Germinal center (tissue), 1 donor: ENCODE measurements at places on chromosomes 13 and 19.

GRCh38 chr13:38582133-38582532 is 104.7 kb upstream of the FREM2 start:
- DNase-seq = peak; percentile 3

GRCh38 chr19:27833031-27833430 is 1379.9 kb downstream of the UQCRFS1 start:
- DNase-seq = no peak

GRCh38 chr19:19524053-19524452 is 4.7 kb upstream of the YJEFN3 start:
- DNase-seq = peak; percentile 63

DNA sequence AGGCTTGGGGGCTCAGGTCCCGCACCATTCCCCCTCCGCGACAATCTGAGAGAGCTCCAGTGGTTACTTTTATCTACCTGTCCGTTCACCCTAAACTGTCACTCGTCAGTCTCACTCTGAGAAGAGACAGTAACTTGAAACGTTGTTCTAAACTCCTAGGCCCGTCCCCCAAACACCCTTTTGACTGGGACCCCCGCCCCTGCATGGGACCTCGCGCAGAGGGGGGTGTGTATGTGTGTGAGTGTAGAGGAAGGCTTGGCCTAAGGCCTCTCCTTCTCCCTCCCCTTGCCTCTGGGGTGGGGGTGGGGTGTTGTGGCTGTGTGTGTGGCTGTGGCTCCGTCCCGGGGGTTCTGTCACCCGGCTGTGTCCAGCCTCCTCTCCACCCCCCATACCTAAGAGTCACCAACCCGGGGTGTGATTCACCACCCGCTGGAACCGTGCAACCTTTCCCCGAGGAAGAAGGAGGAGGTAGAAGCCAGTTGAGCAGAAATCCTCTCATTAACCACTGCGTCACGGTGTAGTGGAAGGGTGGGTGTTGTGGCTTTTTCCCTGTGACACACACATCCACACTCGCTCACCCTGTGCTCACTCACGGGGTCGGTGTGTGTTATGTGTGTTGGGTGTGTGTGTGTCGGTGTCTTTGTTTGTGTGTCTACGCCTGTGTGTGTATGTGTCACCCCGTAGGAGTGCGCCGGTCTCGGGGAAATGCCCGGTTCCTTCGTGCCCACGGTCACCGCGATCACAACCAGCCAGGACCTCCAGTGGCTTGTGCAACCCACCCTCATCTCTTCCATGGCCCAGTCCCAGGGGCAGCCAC is 2.4 kb downstream of the FOSB start:
- peak; percentile 39 for DNase-seq

- no peak for DNase-seq
Measured at GRCh38 chr13:64158908-64159307, 2743.3 kb upstream of the PCDH20 start.

DNA sequence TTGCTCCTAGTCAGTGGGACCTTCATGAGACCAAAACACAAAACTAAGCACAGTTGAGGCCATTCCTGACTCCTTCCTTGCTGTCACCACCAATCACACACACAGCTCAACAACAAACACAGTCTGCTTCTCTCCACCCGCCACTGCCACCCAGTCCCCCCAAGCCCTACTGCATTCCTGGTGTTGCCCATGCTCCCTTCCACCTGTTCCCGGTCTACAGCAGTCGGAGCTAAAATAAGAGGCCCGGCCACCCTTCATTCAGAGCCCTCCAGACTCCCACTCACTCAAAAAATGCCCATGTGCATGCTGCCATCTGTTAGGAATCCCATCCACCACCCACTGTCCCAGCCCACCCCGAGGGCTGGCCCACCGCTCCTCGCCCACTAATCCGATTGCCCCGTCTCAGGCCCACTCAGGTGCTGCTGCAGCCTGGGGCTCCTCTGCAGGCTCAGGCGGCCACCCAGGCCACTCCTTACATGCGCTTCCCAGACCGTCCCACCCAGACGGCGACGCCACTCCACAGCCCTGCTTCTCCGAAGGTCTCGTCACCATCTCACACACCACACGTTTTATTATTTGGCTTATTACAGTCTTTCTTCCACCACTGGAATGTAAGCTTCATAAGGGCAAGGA is 127.6 kb downstream of the RNF17 start:
- no peak for DNase-seq

DNA sequence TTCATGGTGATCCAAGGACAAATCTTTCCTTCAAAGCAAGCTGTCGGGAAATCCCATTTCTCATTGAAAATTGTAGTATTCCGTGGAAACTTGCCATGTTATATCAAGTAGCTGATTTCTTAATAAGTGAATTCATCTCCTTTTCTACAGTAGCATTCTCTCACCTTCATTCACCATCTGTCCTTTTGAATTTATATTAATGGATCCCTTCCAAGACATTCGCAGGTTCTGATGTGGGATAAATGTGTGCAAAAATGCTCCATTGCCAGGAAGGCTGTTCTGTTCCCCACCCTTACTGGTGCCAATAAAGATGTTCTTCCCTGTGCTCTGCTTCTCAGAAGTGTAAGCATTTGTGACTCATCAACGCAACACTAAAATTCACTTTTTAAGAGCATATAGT is 36.2 kb downstream of the AMER2 start:
- DNase-seq = no peak

DNA sequence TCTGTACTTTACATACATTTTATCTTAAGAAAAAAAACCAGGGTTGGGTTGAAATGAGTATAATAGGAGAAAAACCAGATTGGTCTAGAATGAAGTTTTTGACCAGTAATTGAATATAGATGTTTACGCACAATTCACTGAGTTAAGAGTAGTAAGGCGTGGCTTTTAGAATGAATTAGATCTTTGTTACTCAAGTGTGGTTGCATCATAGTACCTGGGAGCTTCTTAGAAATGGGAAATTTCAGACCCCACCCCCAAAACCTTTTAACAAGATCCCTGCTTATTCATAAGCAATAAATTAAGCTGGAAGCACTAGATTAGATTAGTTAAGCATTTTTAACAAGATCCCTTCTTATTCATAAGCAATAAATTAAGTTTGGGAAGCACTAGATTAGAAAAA is 28.7 kb upstream of the LMO7 start:
- DNase-seq = no peak

- no peak for DNase-seq
Measured at GRCh38 chr19:48915757-48916156, 15.6 kb downstream of the NUCB1 start.

GRCh38 chr19:307793-308420 is 16.7 kb upstream of the PLPP2 start:
- no peak for DNase-seq

GRCh38 chr19:44904426-44904994 is 1.1 kb upstream of the APOE start:
- no peak for DNase-seq

DNA sequence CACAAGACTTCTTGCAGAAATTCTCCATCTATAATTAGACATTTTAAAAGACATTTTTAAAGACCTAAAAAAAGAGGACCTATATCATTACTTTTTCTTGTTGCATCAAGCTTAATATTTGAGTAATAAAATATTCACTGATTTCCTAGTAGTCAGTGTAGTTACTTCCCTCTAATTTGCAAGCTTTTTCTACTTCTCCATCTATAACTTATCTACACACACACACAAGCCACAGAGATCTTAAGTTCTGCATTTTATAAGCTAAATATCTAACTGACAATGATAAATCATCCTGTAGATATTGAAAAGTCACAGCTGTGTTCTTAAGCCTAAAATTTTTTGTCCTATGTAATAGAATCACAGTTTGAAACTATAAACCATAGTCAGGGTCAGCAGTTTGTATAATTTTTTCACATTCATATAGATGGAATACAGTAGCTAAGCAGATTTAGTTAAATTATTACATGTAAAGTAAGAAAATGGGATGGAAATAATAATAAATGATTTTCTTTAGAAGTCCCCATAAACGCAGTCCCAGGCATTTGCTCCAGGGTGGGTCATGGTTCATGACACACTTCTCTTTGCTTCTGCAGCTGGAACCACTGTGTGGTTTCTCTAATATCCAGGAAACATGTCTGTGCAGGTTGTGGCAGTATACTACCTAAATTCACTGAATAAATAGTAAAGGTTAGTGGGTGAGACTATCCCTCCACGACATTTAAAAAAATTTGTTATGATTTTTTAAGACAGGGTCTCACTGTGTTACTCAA is 60.2 kb downstream of the ESD start:
- DNase-seq = no peak

DNA sequence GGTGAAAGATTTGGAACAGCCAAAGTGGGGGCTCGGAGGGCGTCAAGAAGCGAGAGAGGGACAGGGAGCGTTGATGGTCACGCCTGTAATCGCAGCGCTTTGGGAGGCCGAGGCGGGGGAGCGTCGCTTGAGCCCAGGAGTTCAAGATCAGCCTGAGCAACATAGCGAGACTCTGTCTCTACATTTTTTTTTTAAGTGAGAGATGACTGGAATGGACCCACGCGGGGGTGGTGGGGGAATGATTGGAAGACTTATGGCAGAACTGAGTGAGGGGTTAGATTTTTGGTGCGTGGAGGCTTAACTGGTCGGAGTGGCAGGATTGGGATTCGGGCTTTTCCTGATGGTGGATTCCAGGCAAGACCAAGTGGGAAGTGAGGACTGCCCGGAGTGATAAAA is 725 bp downstream of the PSMD8 start:
- DNase-seq = no peak

DNA sequence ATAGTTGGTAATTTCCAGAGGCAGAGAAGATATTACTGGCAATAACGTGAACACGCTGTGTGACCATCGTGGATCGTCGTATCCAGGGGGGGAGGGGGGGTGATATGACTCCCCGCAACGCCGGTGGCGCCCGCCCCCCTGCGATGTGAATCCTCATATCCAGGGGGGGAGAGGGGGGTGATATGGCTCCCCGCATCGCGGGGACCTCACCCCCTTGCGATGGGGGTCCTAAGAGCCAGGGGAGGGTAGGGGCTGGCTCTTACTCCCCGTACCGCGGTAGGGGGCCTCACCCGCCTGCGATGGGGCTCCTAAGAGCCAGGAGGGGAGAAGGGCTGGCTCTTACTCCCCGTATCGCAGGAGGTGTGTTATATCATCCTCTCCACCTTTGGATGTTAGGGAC is 31.3 kb upstream of the RGCC start:
- DNase-seq = no peak
